EL (cell line): ENCODE measurements at places on chromosomes 4 and X.
A peak's percentile ranks its signal among the peaks of the same experiment; 100 is the strongest.

DNA sequence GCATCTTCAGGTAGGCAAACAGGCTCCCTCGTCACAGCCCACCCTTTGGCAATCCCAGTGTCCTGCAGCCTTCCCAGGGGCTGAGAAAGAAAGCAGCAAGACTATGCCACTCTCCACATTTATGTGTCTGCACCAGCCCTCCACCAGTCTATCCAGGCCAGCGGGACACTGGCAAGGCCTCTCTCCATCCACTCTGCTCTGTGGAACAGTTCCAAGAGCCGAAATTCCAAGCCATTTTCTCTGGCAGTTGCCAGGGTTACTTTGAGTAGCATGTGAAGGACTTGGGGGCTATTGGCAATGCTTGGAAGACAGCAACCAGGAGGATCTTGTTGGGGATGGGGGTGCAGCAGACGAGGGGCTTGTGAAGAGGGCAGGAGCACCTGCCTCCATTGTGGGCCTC lies 52.1 kb downstream of the TSC22D3 start:
- no peak for DNase-seq

DNA sequence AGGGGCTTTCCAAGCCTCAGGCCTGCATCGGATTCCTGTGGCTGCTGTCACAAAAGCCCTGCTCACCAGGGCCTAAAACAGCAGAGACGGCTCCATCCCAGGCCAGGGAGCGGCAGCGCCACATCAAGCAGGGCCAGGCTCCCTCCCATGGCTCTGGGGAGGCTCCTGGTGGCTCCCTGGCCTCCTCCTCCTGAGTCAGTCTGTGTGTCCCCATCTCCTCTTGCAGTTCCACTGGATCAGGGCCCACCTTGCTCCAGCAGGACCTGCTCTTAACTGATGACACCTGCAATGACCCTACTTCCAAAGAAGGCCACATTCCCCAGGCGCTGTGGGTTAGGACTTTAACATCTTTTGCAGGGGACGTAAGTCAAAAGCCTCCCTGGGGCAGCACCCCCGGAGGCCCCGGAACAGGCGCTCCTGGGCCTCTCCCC lies 51.9 kb downstream of the CPZ start:
- no peak for DNase-seq

DNA sequence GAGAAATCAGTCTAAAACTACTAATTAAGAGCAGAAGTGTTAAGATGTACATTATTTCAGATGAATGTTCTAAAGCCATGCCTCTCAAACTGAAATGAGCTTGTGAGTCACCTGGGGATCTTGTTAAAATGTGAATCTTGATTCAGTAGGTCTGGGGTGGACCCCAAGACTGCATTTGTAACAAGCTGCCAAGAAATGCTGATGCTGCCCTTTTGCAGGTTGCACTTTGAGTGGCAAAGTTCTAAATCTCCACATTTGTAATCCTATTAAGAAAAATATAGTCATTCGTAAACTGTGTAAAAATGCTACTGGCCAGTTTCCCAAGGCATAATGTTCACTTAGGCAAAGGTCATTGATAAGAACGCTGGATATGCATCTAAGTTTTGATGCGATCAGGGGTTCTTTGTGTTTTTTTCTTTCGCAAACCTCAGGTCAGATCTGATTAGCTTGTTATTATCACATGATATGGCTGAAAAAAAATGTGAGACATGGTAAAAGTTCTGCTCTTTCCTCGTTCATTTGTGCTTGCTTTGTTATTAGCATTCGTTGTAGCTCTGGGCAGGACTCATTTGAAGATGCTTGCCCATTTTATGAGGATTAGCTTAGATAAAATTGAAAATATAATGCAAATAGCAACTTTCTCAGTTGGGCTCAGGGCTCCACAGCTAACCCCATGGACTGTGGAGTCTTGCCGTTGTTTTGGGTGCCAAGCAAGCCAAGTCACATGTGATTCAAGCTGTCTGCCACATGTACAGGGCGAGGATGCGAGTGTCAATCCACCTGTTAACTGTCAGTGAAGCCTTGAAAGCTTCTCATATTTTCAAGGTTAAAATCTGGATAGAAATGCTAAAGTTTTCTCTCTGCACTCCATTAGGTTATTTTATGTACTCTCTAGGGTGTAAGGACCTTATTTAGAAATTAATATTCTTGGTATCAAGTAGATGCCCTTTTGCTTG lies 12.1 kb downstream of the TBC1D1 start:
- no peak for DNase-seq

- DNase-seq, result peak; percentile 2
These were observed 54.9 kb upstream of the FRAS1 start for GRCh38 chr4:78002260-78002659.

DNA sequence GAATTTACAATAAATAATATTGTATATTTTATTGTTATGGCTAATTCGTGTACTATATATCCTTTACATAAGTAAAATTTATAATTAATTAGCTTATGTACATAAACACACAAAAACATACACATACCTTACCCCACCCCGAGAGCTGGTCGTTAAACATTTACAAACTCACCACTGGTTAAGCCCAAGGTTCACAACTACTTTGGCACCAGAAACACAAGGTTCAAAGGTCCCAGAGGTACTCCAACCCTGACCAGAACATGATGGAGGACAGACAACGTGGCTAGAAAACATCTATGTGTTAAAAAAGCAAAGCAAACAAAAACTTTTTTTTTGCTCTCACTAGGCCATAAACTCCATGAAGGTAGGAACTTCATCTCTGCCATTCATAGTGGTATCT lies 37.7 kb downstream of the SLC25A5 start:
- no peak for DNase-seq
